ENCODE measurements at places on chromosomes 16 and 17.

DNA sequence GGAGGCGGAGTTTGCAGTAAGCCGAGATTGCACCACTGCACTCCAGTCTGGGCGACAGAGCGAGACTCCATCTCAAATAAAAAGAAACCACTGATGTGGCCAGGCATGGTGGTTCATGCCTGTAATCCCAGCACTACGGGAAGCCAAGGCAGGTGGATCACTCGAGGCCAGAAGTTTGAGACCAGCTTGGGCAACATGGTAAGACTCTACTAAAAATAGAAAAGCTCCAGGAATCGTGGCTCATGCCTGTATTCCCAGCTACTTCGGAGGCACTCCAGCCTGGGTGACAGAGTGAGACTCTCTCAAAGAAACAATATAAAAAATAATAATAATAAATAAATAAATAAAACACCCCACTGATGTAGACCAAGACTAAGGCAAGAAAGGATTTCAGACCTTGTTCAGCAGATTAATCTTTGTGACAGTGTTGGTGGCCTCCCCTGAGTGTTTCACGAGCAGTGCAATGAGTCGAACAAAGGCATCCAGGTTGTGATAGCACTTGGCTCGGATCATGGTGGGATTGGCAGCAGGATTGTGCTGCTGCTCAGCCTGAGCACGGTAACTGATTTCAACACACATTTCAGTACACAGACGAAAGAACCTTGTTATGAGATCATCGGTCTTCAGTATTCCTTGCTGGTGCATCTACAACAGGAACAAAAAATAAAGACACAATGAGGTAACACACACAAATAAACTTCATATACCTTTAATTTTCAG, 18.6 kb downstream of the SETD6 start:
- DNase-seq: no peak

GRCh38 chr17:21368545-21369246, 7.5 kb upstream of the KCNJ12 start:
- no peak for DNase-seq

- no peak for DNase-seq
These were observed 90.5 kb upstream of the ZNF750 start for GRCh38 chr17:82930043-82930923.

GRCh38 chr16:80996688-80997138, 10.0 kb downstream of the CMC2 start:
- no peak for DNase-seq

DNA sequence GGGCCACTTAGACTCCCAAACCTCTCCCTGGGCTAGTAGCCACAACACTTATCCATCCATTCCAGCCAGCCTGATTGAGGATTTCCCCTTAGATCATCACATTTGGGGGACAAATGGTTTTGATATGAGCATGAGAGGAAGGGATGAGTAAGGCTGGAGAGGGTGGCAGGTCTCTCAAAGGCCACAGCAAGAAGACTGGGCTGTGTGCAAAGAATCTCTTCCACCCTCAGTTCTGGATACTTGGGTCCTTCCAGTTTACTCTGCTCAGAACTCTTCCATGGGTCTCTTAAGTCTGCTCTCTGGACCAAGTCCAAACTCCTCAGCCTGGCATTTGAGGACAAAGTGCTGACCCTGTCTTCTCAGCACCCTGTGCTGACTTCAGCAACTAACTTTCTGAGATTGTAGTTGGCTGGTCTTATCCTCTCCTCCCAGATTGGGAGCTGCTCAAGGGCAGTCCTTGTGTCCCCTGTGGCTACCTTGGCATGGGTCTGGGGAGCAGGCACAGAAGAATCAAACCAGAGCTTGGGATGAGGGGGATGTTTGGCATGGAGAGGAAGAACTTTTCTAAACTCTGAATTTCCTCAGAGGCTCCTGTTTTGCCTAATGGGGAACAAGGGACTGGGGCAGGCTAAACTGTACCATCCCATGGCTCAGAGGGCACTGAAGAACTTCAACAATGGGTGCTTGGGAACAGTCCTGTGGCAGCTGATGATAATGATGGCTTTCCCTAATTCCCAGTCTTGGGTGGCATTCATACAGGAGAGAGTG, 3.1 kb upstream of the NFATC3 start:
- no peak for DNase-seq
